ENCODE measurements at places on chromosomes 5 and 9.
A peak's percentile ranks its signal among the peaks of the same experiment; 100 is the strongest.

DNA sequence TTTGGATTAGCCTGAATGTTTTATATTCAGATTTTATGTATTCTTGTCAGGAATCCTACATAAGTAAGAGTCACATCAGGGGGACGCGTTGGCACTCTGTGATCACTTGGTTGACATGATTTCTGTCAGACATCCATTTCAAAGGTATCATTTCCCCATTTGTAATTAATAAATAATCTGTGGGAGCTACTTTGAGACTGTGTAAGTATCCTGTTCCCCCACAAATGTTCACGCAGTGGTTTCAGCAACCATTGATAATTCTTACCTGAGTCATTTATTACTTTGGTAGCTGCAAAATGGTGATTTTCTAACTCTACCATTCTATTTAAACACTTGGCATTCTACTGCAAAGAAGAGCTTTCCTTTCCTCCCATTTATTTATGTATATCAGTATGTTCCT is 56.9 kb upstream of the TBC1D2 start:
- no peak for DNase-seq

DNA sequence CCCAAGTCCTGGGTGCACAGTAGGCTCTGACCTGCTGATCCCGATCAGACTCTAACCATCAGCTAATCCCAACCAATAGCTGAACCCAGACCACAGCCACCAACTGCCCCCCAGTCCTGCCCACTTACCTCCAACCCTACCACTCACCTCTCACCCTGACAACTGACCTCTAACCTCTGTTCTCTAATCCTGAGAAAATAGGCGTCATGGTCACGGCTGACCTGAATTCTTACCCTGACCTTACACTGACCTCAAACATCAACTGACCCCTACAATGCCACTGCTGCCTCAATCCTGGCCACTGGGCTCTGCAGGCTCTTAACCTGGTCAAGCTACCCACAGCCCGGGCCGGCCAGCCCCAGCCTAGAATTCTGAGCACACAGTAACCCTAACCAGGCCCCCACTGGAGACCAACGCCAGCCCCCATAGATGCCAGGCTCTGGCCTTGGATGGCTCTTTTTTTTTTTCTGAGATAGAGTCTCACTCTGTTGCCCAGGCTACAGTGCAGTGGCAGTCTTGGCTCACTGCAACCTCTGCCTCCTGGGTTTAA is 63.8 kb upstream of the ASS1 start:
- no peak for DNase-seq

DNA sequence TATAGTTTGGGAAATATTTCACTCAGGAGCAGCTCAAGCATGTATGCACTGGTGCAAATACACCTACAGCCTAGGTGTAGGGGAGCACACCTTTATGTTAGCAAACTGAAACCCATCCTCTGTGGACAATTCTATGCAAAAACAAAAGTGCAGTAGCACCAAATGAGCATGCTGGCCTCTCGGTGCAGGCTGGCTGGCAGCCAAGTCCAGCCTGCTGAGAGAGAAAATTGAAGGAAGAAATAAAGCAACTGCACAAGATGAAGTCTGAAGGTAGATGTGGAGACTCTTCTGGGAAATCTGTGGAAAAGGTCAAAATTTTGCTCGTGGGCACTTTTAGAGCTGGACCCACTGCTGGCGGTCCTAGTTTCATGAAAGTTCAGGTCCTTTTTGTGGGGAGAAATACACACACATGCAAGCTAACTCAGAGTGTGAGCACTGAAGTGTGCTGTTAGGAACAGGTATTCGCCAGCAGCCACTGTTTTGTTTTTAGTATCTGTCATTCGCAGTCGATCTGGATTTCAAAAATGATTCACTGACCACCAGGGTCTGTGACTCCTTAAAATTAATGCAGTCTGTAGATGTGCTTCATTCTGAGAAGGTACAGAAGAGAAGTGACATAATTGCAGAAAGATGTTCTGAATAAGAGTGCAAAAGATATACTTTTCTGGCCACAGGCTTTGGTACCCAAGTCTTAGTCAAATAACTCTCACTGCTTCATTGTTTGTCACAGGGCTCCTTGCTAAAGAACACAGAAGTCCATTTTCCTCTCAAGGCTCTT is 281.7 kb downstream of the PARP8 start:
- no peak for DNase-seq

- no peak for DNase-seq
Measured at GRCh38 chr5:157994906-157995519, 136.1 kb upstream of the CLINT1 start.

DNA sequence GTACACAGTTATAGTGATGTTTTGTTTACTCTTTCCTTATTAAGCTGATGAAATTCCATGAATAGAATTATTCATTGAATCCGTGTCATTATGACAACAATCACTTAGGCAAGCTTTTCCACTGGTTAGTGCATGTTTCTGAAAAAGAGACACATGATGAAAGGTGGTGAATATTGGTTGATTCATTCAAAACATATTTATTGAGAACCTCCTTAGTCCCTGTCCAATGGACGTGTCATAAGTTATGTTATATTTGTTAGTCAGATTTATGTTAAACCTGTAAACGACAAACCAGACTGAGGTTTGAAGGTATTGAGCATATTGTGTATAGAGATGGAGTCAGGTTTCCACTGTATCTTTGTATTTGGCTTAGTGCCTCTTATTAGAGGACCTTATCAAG is 1888.9 kb upstream of the CDH6 start:
- no peak for DNase-seq

GRCh38 chr5:85512896-85513295 is 1104.8 kb upstream of the COX7C start:
- DNase-seq: no peak

GRCh38 chr5:164255598-164256213 is 750.3 kb downstream of the MAT2B start:
- no peak for DNase-seq

- no peak for DNase-seq
Measured at GRCh38 chr9:107584186-107584585, 94.6 kb upstream of the KLF4 start.

GRCh38 chr9:120481846-120482245 is 98.1 kb downstream of the CDK5RAP2 start:
- no peak for DNase-seq

- DNase-seq: no peak
Measured at GRCh38 chr5:94086194-94086593, 344.8 kb upstream of the POU5F2 start.

- no peak for DNase-seq
Measured at GRCh38 chr5:33065131-33065530, 354.0 kb downstream of the NPR3 start.

GRCh38 chr5:65779643-65780042 is 57.6 kb downstream of the NLN start:
- no peak for DNase-seq

- DNase-seq: no peak
Measured at GRCh38 chr5:81850501-81851357, 99.8 kb upstream of the SSBP2 start.

GRCh38 chr9:16419124-16419523 is 451.3 kb downstream of the BNC2 start:
- DNase-seq: no peak

DNA sequence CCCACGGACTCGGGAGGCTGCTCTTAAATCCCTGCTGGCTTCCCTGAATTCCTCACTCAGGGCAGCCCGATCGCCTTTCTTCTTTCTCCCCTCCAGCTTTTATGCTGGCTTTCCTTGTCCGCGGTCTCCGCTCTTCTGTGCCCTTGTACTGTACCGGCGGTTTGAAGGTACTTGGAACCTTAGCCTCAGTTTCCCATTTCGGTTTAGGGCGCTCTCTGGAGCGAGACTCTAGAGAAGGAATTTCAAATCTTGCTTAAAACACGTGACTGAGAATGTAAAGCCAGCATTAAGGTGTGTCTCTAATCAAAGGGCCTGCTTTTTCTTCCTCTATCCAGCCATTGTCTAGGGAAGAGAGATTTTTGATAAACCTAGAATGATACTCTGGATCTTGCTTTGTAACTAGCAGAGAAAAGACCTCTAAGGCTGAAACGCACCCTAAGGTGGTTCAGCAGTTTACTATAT is 650 bp downstream of the GPR107 start:
- DNase-seq: no peak

- DNase-seq: no peak
Measured at GRCh38 chr9:33159777-33160127, 7.4 kb downstream of the B4GALT1 start.

DNA sequence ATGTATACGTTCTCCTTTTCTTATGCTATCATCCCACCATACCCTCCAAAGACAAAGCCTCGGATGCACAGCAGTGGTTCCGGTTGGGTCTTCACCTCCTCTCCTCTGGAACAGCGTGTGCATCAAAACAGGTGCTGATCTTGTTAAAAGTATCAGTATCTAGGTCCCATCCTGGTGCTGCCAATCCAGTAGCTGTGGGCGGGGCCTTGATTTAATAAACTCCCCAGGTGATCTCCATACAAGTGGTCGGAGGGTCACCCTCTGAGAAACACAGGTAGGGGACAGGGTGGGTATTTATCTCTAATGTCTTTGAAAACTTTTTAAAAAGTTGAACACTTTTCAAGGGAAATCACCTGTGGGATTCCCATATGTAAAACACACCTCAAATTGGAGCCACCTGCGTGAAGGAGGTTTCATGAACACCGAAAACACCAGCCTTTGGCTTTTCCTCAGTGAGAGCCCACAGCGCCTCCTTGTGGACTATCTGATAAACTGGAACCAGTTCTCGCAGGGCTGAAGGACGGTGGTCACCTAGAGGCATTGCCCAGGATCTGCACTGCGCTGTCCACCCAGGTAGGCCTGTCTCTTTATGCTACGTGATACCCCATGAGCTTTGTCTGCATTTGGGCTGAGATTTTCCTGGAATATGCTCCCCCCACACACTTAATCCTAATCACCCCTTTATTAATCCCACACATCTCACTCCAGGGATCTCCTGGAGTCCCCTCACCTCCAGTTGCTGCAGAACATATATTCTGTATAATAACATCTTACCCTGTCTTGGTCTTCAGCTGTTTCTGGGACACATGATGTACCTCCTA is 80.5 kb upstream of the EPB41L4B start:
- DNase-seq: no peak

DNA sequence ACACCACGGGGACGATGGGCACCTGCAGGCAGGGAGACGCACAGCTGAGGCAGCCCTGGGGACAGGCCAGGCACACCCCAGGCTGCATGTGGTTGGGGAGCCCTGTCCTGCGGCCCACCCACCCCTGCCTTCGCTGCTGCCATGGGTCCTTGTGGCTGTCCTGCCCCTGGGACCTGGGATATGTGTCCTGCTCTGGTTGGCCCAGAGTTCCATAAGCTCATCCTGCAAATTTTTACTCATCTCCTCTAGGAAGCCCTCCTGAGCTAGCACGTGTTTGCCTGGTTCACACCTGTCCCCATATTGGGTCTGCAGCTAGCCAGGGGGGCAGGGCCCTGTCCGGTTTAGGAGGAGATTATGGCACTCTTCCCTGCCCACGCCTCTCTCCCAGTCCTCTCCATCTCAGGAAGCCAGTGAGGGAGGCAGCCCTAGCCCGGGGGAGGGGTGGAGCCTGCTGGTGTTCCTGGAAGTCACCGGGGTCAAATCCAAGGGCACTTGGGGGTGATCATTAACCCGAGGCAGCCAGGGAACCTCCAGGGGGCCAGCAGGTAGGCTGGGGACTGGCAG is 12.2 kb downstream of the EGFL7 start:
- no peak for DNase-seq

GRCh38 chr5:56962286-56962685 is 10.4 kb upstream of the MIER3 start:
- DNase-seq: no peak

DNA sequence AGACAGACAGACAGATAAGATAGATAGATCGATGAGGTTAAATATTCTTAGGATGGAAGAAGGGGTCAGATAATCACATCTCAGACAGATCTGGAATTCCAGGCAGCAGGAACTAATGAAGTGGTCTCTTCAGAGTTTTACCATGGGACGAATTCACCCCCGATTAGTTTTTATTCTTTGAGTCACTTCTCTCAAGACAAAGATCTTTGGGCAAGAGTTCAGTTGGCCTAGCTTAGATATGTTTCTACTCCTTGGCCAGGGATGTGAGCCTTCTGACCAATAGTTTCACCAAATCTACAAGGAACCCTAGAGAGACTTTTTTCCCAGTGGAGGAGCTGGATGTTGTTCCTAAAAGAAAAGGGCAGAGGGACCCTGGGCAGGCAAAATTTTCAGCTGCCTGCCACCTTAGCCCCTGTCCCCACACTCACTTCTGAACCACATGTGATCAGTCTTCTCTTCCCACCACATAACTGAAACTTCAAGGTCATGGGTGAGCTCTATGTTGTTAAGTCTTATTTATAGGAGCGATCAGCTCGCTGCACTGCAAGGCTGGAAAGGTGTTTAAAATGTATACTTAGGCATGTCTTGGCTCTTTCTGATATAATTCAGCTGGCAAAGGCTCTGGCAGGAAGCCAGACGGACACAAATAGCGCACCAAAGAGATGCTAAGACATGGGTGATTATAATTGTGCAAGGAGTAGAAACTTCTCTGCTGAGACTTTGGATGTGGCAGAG is 132.9 kb downstream of the PALM2AKAP2 start:
- no peak for DNase-seq

GRCh38 chr9:136644593-136645351 is 17.9 kb upstream of the EGFL7 start:
- DNase-seq: peak; percentile 43

GRCh38 chr5:64625678-64626077 is 64.6 kb upstream of the SHISAL2B start:
- no peak for DNase-seq

DNA sequence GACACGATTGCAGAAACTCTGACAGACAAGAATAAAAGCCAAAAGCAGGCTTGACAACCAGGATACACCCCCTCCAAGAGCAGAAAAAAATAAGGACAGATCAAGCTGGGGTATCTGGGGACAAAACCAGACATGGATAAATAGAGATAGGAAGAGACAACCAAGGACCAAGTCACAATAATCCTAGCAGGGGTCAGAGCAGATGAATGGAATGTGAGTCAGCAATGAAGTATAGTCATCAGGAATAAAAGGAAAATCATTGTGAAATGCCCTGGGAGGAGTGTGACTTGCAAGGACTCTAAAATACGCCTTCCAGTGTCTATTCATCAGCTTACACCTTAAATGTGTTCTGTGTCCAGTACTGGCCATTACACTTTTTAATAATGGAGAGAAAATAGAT is 206.8 kb downstream of the CAAP1 start:
- DNase-seq: no peak

DNA sequence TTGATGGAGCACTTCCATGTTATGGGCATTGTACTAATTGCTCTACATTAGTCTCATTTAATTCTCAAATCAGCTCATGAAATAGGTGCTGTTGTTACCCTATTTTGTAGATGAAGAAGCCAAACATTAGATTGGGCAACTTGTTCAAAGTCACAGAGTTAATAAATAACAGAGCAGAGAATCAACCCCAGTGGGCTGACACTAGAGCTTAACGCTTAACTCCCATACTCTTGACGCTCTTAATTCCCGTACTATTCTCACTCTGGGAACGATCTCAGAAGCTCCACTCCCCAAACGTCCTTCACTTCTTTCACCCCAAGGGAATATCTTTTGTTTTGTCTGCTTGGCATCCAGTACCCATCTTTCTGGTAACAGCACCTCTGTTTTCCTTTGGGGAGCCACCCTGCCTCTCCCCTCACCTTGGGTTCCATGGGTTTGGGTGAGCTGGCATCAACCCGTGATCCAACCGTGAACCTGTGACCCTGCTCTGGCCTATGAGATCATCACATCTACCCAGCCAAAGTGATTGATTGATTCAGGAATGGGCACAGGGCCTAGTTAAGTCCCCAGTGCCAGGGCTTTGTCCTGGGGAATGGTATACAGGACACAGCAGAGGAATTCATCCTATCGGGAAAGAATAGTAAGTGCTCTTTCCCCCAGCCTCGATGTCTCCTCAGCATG is 169.2 kb downstream of the NR3C1 start:
- no peak for DNase-seq

Measured in stimulated activated CD8-positive, alpha-beta memory T cell treated with anti-CD3 and anti-CD28 coated beads, Interleukin-4, amount 100 ng/mL, for 4 hours (primary cell).